ENCODE measurements at places on chromosomes 2 and 18.

GRCh38 chr2:133253793-133254192 is 314.5 kb downstream of the NCKAP5 start:
- DNase-seq, result no peak

DNA sequence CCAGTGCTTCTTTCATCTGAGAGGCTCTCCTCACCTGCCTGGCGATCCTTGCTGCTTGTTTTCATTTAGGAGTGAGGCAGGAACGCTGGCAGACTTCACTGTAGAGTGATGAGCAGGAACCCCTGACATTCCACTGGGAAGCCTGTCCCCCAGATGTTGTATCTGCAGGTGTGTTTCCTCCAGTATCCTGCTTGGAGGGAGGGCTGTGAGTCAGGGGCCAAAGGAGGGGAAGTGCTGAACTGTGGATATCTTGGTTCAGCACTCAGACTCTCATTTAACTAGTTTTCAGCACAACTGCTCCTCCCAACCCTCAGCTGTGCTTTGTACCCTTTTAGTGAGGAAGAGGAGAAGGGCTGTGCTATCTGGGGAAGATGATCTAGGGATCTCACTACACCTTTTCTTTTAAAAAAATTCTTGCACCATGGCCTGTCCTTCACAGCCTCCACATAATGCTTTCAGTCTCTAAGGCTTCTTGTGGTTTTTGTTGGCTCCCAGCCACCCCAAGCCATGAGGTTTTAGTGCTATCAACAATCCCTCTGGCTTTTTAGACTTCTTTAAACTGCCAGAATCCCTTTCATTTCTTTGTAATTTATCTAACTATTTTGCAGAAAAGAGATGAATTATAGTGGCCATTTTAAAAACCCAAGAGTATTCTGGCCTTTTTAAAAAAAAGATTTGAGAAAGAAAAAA is 11.2 kb downstream of the ANKAR start:
- no peak for DNase-seq

DNA sequence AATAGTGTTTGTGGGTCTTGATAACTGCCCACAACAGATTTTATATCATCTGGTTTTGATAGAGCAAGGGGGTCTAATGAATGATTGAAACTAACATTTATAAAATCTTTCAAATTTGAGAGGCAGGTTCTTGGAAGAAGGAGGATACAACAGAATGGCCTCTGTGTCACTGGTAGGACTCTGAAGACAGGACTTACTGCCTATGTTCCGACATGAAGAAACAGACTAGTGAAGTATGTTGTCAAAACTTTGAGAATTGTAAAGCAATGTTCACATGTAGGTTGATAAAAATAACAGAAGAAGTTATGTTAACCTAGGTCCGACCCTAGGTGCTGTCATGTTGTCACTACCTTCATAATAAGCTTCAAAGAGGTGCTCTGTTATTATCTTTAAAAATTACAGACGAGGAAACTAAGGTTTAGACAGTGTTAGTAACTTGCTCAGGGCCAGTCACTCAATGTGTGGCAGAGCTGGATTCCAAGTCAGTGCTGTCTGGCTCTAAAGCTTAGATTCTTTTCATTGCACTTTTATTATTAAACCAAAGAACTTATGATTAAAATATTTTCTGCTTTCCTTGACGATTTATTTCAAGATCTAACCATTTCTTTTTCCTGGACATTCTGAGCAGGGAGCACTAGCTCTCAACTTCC is 146.2 kb downstream of the RPIA start:
- DNase-seq, result no peak

- no peak for DNase-seq
Measured at GRCh38 chr18:9586814-9587213, 27.5 kb downstream of the PPP4R1 start.

- DNase-seq, result peak; percentile 7
Measured at GRCh38 chr18:75125382-75126331, 83.3 kb downstream of the PTGR3 start.

DNA sequence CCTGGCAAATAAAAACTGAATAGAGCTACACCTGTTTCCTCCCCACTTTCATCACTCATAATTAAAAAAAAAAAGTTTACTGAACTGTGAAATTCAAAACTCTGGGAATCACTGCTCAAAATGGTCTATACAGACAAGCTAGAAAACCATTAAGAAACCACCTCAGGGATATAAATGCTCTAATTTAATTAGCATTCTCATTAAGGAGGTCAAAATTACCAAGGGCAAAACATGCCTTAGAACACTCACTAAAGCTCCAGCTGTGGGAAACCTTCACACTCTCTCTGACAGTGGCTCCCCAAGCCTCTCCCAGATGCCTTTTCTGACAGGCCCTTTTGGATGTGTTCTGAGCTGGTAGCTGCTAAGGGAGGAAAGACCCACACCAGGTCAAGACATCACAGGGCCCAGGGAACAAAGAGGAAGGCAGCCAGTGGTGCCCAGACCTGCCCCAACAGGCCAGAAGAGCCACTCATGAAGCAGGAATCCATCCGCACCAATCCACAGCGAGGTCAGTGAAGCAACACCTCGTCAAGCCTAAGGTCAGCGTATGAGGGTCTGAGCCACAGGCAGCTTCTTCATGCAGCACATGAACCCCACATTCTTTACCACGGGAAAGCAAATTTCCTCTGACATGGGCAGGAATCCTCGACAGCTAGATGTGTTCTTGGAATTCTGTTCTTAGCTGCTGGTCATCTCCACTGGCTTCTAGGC is 35.6 kb downstream of the XDH start:
- no peak for DNase-seq

DNA sequence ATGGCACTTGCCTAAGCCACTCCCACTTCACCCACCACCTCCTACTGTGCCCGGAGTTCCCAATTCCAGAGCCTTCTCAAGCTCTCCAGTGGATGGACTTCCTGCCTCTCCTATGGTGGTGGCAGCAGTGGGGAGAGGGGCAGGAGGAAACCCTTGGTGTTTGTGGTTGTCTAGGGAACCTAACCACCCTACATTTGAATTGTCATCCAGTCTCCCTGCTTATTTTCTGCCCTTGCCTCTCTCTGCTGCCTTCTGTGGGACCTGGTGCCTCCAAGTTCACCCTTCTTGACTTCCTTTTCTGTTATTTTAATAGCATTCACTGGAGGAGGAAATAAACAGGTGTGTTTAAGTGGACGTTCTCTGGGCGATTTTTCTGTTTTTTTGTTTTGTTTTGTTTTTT is 50.0 kb upstream of the HPCAL1 start:
- no peak for DNase-seq

DNA sequence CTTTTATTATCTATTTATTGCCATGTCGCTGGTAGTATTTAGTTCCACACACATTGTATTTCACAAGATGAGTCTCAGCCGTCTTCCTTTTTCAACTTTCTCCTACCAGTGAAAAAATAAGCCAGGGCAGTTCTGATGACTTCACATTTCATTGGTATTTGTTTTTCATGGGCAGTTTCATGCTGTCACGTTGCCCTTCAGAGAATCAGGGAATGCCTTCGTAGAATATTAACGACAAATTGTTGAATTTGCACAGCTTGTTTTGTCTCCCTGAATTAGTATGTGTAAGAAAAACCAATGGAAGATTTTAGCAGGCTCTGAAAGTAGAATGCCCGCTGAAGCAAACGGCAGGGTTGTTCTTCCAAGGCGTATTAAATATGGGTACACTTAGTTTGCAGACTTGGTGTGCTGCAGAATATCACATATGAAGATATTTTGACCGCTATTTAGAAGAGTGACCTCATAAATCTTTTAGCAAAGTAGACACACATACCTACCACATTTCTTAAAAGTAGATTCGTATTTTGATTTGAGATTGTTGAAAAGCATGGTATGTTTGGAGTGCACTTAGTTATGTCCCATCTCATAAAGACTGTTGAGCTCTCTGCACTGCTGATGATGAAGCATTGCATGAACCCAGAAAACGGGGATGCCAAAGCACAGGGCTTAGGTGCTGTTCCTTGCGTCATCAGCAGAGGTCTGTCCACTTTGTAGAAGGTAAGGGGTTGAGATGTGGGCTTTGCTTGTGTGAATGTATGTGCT is 2.9 kb downstream of the NEDD4L start:
- DNase-seq, result no peak

DNA sequence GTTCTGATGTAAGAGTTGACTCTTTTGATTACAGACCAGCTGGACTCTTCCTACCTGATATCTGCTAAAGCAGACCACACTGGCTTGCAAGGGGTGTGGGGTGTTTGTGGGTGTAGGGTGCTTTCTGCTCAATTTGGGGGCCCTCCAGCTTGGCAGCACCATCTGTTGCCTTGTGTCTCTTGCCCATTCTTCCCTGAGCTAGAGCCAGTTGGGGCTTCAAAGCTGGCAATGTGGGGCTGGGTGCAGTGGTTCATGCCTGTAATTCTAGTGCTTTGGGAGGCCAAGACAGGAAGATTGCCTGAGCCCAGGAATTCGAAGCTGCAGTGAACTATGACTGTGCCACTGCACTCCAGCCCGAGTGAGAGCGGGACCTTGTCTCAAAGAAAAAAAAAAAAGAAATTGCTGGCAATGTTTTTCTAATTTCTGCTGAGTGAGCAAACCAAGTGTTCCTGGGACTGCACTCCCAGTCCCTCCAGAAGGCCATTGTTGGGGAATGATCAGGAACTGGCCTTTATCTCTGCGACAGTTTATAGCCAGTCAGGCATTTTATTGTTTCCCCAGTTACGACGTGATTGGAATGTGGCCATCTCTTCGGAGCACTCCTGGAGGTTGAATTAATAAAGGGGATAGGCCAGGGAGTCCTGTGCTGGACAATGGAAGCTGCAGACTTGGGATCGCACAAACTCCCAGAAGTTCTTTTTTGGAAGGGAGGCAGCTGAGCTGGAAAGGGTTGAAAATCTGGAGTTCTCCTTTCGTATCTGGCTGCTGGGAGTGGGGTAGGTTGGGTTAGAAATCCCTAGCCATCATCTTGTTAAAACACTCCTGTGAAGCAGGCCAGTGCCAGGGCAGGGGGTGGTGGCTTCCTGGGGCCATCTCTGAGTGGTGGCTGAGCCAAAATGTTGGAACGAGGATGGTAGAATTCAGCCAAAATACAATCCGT is 57.2 kb downstream of the LIPG start:
- no peak for DNase-seq

DNA sequence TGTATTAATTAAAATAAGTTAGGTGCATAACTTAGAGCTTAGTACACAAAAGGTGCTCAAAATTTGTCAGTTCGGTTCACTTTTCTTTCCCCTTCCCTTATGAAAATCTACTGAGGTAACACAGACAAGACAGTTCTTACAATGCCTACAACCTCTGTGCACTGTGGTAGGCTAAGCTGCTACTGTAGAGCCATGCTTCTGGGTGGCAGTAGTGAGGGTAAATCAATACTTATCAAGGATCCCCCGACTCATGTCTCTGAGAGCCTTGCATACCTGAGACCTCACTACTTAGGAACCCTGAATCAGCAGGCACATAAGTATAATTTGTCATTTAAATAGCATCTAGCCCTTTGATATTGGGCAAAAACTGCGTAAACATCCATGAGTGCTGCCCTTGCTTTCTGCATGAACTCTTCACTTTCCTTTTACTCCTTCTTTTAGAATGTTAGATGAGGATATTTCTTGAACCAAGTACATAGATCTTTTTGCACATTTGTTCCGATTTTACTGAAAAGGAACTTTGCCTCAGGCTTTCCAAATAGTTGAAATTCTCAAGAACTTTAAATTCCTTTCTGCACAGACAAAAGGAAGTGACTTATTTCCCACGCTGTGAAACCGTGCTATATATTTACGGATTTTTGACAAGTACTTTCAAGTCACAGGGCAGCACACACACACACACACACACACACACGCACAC is 234.4 kb downstream of the TRIB2 start:
- DNase-seq, result no peak

DNA sequence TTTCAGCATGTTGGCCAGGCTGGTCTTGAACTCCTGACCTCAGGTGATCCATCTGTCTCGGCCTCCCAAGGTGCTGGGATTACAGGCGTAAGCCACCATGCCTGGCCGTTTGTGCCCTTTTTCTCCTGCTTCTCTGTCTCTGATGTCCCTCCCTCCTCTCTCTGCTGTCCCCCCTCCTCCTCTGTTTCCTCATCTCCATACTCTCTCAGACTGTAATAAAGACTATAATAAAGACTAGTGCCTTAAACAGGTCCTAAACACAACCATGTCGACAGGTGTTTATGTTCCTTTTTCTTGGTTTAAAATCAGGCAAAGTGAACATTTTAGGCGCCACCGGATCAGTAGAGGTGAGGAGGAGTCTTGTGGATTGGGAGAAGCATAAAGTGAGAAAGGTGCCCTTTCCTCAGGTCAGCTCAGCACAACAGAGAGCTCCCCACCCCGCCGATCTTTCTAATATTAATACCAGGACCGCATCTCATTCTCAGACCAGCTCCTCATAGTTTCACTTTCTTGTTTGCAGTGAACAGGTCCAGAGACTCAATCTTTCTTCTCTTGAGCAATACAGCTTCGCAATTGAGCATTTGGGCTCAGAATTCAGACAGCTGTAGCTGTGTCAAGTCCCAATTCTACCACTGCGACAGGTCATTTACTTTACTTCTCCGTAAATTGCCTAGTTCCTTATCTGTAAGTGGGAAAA is 23.7 kb downstream of the TIMM21 start:
- DNase-seq, result no peak

DNA sequence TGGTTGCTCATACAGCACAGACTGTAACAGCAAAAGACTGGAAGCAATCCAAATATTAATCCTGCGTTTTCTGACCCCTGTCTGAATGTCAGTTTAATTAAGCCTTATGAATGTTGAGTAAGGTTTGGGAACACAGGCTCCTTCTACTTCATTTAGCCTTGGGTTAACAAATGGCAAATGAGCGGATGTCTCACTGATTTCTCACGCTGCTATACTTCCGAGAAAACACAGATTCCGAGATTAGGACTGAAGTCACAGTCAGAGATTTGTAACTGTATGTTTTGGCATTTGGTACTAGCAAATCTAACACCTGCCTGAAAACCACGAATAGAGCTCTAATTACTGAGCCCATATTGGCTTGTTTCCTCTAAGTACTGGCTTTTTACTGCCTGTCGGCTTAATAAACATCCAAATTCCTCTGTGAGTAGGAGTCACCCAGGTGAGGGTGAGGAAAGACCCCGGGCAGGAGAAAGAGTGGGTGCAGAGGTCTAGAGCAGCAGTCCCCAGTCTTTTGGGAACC is 10.6 kb downstream of the MC5R start:
- no peak for DNase-seq

Data from H1 (cell line).